WTC11 (cell line): ENCODE measurements at places on chromosomes 6 and 20. TPM values are rescaled to one million over a fixed set of nuclear protein-coding genes. Genes with fewer than 3 reads are reported as not detected.

DNA sequence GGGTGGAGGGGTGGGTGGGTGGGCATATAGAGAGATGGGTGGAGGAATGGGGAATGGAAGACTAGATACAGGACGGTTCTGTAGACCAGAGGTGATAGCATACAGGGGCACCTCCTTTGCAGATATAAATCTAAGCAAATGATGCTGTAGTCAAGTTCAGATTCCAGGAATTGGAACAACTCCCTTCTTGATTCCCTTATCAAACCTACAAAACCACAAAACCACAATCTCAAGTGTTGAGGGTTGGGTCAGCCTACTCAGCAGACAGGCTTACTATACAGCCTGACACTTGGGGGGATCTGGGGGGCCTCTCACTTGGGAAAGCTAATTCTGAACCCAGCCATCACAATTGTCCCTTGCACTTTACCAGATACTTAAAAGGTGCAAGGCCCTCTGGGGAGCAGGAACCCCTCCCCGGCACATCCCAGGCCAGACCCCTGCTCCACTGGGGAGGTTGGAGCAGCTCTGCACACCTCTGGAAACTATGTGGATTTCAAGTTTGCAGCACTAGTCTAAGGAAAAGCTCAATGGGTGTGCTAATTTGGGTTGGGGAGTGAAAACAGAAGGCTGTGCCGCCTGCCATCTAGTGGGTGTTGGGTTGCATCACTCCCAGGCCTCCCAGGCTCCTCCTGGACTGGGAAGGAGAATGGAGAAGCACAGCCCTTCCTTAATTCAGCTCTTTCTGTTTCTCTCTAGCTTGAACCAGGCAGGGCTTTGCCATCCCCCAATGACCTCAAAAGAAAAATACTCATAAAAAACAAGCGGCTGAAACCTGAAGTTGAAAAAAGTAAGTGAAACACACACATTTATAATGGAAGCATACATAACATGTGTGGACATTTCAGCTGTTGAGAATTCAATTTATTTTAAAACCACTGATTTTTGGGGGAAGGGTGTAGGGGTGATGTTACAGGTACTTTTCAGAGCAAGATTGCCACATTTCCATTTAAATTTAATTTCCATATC is 121.2 kb upstream of the LAMP5 start:
- peak; percentile 79 for DNase-seq

Gene FAXC
- total RNA-seq: 10.2 to 12.9 TPM (median 11.1 TPM) in 3 replicates

Gene THBD
- total RNA-seq: 0.34 to 1.0 TPM (median 0.92 TPM) in 3 replicates

DNA sequence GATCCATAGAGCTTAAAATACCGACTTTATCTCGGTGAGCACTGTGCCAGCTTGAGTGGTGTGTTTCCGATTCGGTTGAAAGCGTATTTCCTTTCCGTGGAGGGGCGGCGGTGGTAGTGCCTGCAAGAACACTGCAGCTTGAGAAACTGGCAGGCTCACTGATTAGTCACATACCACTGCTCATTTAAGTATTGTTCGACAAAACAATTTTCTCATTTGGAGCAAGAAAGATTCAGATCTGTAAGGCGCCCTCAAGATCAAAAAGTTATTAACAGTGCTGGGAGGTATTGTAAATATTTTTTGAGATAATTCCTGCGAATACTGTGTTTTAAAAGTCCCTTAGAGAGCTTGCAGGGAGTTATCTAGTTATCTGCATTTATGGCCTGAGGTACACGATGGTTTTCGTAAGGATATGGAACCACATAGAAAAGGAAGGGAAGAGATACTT is 1.3 kb downstream of the MAPK14 start:
- peak; percentile 34 for DNase-seq

GRCh38 chr6:5012519-5012918 is 8.7 kb upstream of the RPP40 start:
- DNase-seq: no peak

DNA sequence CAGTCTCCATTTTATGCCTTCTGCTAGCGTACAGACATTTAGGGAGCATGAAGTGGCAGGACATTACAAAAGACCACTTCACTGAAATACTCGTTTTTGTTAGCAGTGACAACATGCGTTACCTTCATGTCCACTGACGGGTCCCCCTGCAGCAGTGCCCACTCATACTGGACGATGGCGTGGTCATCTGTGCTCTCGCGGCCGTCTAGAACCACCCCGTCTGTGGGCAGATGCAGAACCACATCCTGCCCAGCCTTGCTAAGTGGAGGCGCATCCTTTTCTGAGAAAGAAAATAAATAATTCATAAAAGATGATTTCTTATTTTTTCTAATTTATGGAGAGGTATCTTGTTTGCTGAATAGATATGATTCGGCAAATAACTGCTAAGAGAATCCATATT is 11.3 kb downstream of the LRP11 start:
- DNase-seq: no peak

Gene SLC26A8
- 0.46 to 0.80 TPM (median 0.50 TPM) in 3 replicates for total RNA-seq

- no peak for DNase-seq
These were observed 183.9 kb downstream of the ERMARD start for GRCh38 chr6:169935348-169935718.

GRCh38 chr20:10922506-10922905 is 248.7 kb upstream of the JAG1 start:
- no peak for DNase-seq

GRCh38 chr6:111837007-111837406 is 36.2 kb downstream of the FYN start:
- DNase-seq: no peak

- DNase-seq: no peak
These were observed 38.1 kb upstream of the FLRT3 start for GRCh38 chr20:14375416-14375985.

Gene THBS2
- total RNA-seq: 33.5 to 40.3 TPM (median 35.8 TPM) in 3 replicates

GRCh38 chr6:89768324-89768723 is 51.3 kb downstream of the MDN1 start:
- no peak for DNase-seq

Gene SAMD3
- 1.2 to 1.7 TPM (median 1.4 TPM) in 3 replicates for total RNA-seq

DNA sequence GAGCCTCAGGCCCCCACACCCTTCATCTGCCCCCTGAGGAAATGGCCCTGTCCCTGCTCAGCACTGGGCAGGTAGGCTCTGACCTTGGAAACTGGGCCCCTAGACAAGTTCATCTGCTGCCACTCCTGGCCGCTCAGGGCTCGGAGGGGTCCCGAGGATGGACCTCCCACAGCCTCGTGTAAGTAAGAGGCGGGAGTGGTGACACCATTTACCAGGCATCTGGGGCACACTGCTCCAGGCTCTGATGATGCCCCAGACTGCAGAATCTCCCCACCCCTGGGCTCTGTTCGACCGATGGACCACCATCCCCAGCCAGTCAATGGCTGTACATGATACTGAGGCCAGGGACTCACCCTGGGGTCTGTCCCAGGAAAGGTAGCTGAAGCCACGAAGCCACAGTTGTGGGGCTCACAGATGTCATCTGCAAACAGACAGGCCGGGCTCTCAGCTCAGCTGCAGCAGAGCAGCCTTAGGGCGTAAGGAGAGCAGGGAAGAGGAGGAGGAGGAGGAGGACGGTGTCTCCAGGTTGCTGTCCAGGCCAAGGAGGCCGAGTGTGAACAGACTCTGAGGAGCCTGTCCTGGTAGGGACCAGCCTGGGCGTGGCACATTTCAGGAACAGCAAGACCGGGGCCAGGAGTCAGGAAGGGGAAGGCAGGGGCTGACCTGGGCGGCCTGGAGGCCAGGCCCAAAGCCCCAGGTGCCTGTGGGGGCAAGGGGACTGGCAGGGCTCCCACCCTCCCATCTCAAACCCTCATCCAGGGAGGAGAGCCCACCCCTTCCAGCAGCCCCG is 300.4 kb downstream of the TAF4 start:
- no peak for DNase-seq

DNA sequence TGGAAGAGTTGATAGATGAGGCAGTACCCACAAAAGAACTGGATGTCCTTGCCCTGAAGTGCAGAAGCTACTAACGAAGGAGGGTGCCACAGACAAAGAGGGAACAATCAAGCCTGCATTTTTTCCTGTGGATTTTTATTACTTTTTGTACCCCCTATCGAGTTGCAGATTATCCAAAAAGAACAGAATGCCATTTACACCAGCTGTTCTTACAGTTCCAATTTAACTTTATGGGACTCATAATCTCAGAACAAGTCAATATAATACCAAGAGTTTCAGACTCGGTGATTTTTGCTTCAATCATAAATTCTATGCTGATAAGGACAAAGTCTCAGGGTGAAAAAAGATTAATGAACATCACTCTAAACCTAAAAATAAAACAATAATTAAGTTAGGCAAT is 4.0 kb upstream of the CNKSR3 start:
- DNase-seq: no peak

Gene OR2B6
- not detected in 3 replicates for total RNA-seq

DNA sequence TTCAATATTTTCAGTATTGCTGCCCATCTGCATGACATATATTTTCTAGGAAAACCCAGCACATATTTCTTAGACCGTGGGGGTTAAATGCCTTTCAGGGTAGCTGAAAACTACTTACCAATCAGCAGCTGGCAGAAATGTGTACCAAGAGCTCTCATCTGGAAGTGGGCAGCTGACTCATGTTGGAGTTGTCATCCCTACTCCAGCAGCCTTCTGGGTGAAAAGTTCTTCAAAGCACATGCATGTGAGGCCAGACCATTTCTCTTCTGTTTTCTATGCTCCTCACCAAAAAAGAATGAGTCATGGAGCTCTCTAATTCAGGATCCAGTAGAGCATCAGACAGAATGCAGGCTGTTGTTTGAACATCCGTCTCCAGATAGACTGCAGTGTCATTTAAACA is 135.5 kb downstream of the PAX1 start:
- DNase-seq: no peak

GRCh38 chr6:162963861-162964260 is 236.1 kb downstream of the PACRG start:
- no peak for DNase-seq

DNA sequence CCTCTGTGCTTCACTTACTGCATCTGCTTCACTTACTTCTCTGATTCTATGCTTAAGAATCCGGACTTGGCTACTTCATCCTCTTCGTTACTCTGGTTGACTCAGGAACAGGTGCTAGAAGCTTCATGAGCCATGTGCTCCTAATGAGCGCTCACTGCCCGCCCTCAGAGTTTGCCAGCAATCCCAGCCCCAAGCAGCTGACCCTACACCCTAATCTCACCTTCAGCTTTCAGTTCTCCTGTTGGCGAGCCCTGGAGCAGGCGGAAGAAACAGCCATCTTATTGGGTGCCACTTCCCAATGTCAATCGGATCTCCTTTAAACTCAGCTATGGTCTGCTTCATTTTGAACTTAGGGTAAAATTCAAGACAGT is 61.3 kb downstream of the FOXA2 start:
- no peak for DNase-seq

Gene MYO6
- 32.6 to 40.5 TPM (median 40.5 TPM) in 3 replicates for total RNA-seq

DNA sequence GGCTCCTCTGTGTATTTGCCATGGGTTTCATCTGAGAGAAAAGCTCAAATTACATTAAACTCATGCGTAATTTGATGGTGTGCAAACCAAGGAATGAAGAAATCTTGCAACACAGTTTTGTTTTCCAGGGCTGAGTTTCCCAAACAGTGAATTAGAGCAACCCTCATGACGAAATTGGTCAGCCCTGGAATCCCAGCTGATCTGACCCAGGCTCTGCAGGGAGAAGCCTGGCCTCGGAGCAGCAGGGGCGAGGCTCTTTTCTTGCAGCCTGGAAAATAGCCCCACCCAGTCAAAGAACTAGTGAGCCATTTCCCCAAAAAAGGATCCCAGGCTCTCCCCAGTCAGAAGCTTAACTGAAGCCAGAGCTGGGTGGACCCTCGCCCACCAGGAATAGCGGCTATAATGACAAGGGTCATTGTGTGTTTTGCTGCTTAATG is 107.3 kb upstream of the SNX9 start:
- no peak for DNase-seq

GRCh38 chr6:157570752-157571151 is 189.8 kb downstream of the ZDHHC14 start:
- DNase-seq: no peak

DNA sequence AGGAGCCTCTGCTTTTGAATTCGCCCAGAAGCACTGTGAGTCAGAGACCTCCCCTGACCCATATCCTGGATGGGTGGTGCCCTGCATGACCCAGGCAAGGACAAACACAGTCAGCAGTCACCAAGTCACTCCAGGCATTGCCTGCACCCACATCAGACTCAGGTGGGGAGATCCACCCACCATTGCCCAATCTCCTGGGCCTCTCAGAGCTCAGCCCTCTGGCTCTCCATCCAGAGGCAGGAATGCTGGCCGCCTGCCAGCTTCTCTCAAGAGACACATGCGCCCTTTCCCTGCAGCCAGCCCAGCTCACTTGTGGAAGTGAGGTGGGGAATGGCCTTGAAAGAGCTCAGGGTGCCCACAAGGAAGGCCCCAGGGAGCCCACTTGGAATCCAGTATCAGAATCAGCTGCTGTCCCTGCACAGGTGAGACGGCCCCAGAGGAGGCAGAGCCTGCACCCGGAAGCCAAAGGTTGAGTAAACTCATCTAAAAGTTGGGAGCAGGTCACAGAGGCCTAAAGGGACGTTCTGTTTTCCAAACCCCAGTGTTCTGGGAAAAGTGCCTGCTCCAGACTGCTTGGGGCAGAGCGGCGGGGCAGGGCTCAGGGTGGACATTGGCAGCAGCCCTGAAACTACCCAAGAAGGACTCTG is 129.8 kb downstream of the PREX1 start:
- DNase-seq: no peak

Gene SEMG1
- 2.0 to 2.9 TPM (median 2.1 TPM) in 3 replicates for total RNA-seq

Gene CGA
- not detected in 3 replicates for total RNA-seq

GRCh38 chr20:50151034-50151743 is 2.3 kb downstream of the PEDS1 start:
- DNase-seq: no peak

DNA sequence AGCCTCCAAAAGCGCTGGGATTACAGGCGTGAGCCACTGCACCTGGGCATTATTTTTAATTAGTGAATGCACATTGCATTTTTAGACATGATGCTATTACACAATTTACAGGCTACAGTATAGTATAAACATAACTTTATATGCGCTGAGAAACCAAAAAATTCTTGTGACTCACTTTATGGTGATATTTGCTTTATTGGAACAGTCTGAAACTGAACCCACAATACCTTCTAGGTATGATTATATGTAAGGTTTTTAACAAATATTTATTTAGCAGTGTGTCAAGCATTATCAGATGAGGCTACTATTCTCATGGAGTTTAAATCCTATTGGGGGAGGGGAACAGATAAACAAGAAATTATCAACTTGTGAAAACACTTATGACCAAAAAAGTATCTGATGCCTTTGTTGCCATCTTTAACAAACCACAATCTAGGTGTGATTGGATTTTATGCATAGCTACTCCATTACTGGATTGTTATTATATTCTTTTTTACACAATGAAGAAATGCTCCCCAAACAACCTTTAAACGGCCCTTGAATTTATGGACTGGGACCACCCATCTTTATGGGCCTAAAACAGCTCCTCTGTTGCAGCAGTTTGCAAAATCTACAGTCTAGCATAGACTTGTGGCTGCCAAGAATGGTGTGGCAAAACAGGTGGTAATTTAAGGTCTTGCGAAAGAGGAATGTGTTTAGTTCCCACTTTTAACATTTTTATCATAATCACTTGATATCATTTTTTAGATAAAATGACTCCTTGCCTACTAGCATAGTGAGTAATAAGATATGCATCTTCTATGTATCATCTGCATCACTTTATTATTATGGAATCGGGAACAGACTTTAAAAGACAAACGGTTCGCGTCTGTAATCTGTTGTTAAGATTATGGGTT is 159.2 kb upstream of the C6orf118 start:
- DNase-seq: no peak
